ENCODE measurements at places on chromosomes 2 and 18.

DNA sequence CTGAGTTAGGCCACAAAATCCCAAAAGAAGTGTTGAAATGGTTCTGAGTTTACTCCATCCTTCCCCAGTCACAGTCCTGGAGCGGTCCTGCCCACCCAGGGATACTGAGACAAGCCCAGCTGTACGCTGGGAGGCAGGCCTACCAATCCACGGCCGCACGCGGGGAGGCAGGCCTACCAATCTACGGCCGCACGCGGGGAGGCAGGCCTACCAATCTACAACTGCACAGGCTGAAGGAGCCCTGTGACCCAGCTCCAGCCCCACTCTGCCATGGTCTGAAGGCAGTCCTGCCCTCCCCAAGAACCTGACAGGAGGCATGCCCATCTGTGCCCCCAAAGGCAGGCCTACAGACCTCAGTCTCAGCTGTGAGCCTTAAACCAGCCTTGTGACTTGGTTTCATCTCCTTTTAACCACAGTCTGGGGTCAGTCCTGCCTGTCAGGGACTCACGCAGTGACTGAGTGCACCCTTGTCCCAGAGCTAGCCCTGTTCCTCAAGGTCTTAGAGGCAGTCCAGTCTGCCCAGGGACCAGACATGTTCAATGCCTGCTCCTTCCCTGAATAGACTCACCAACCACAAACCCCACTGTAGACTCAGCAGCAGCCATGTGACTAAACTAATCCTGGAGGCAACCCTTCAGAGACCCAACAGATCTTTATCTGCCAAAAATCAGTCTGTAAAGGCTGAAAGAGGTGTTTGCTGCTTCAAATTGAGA, 36.8 kb downstream of the GPC1 start:
- no peak for DNase-seq

GRCh38 chr2:17878281-17879136, at the start of gene KCNS3:
Gene KCNS3, plus strand, starts transcription at chr2:17878667. Its CDS starts 52,342 bp downstream, at chr2:17931009.
- DNase-seq: no peak

DNA sequence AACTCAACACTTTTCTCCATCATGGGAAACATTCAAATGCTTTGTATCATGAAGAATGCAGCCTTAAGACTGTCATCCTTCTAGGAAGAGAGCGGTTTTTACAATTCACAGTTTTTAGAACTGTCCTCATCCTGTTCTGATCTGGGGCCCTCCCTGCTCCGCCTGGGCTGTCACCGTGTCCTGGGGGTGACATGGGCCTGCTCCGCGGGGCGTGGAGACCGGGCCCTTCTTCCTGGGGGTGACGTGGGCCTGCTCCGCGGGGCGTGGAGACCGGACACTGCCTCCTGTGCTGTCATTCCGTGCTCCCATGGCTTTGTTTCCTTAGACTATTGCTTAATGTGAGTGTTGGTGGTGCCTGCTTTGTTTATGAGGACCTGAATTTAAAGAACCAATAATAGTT, 122.8 kb downstream of the TMEM18 start:
- DNase-seq: no peak

DNA sequence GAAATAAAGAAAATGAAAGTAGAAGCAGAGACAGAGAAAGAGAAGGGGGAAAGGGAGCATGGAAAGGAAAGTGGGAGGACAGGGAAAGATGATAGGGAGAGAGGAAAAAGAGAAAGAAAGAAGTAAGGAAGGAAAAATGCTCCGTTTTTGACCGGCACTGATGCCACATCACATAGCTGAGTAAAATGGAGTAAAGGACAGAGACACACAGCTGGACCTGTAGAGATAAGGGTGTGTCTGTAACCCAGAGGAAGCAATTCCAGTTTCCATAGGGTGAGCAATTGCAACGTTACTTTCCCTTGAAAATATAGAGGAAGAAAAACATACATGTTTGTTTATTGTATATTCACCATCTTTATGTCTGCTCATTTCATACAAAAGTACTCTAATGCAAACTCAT, 1866.9 kb upstream of the PIK3C3 start:
- DNase-seq: no peak

DNA sequence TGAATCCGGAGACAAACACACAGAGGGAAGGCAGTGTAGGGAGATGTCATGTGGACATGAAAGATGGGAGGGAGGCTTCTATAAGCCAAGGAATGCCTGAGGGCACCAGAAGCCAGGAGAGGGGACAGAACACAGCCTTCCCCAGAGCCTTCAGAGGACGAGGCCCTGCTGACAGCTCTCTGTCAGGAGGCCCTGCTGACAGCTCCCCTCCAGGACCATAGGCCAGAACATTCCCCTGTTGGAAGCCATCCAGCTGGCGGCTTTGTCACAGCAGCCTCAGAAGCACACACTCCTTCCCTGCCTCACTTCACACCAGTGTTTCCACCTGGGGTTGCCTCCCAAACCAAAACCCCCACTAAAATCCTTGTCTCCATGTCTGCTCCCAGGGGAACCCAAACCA, 171.3 kb upstream of the ID2 start:
- no peak for DNase-seq

DNA sequence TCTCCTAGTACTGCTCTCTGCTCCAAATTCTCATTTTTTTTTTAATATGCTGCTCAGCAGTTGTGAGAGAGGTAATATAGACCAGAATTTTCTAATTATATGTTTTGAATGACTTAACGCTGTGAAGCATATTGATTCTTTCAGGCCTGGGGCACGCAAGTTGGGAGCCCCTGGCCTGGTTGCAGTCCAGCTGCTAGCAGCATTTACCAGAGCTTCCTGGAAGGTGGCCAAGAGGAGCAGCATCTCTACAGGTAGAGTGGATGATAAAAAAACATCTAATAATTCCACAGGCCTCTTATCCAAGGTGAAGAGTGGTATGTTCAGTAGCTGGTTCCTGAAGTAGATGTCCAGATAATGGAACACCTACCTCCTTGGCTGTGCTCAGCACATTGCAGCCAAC, 7.3 kb upstream of the UGP2 start:
- DNase-seq: no peak

GRCh38 chr2:15293262-15293937, 267.7 kb downstream of the NBAS start:
- DNase-seq: no peak

DNA sequence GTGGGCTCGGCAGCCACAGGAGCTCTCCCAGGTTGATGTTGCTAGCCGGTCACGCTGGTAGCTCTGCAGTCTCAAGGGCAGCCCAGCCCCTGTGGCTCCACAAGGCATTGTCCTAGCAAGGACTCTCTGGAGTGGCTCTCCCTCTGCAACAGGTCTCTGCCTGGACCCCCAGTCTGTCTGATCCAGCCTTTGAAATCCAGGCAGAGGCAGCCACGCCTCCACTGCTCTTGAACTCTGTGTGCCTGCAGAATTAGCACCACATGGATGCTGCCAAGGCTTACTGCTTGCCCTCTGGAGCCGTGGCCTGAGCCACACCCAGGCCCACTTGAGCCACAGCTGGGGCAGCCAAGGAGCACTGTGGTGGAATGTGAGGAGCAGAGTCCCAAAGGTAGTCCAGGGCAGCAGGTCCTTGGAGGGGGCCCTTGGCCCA, 43.0 kb upstream of the FAHD2A start:
- no peak for DNase-seq

DNA sequence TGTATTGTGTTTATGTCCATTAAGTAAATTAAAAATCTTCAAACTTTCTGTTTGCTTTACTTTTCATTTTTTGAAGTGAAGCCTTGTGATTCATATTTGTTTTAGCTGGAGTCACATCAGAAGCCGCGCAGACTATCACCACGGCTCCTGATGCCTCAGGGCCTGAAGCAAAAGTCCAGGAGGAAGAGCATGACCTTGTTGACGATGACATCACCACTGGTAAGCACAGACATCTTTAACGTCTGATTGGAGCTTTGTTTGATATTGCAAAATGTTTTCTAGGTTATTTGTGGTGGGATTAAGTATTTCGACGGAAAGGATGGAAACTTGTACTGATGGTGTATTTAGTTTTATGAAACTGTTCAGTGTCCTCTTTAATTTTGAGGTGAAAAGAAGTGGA, 164.8 kb downstream of the WDR7 start:
- no peak for DNase-seq

GRCh38 chr2:206766057-206766930, 888 bp downstream of the FASTKD2 start:
- DNase-seq: no peak

- DNase-seq: peak; percentile 59
These were observed 866 bp upstream of the SF3B6 start for GRCh38 chr2:24076849-24077534.

DNA sequence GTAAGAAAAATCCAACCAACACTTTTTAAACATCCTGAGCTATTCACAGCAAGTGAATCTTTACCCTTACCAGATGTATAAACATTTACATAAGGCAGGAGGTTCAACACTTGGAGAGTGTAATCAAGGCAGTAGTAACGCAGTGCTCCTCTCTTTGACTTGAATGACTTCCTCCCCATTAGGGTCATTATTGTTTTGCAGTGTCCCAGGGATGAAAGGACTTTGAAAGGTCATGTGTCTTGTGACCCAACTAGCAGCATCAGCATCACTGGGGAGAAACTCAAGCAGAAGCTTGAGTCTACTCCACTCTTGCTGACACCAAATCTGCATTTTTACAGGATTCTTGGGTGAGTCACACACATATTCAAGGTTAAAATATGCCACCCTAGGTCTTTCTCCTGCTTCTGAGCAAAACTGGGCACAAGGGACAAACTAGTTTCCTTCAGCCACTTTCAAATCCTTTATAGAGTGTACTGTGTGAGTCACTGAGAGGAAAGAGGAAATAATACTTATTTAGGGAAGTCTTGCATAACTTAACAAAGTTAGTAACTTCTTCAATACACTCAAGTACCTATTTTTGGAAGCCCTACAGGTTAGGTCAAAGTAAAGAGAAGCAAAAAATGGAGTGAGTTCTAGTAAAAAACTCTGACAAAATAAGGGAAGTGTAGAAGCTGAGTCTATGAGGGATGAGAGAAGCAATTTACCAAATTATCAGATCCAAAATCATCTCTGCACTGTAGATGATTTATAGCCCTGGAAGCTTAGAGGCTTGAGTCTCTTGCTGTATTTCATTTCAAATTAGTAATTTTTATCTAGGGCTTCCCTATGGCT, 51.0 kb upstream of the EML4 start:
- DNase-seq: peak; percentile 97

GRCh38 chr18:34001376-34001775, 223.3 kb downstream of the NOL4 start:
- no peak for DNase-seq

DNA sequence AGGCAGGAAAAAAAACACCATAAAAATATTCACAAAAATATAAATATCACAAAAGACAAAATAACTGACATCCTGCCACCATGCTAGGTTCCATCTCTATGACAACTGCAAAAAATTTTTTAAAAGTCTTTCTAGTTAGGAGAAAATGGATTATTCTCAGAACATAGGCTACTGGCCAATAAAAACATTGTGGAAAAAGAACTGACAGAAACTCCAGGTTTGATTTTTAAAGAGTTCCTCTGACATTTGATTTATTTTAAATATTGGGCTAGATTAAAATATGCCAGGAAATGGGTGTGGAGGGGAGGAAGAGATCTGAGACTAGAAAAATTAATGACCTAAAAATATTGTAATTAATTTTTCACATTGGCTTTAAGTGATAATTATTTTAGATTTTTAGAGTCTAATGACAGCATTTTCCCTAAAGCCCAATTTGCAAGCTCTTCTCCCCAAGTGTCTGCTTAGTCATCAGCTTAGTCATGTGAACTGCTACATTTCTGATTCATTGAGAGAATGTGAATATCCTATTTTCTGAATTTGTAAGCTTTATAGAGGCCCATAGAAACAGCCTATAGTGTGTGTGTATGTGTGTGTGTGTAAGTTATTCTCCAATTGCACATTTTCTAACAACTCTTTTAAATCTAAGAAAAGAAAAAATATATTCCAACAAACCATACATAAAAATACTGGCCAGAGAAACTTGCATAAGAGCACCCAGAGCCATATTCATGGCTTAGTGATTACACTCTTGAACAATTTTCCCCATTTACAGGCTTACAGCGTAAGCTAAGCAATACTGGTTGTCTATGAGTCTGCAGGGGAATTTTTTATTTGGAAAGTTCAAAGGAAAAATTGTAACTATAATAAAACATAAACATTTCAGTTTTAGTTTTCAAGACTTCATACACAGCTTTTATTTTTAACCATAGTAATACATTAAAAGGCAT, 48.4 kb downstream of the TMEFF2 start:
- peak; percentile 44 for DNase-seq

- no peak for DNase-seq
These were observed 4.3 kb downstream of the GAD1 start for GRCh38 chr2:170820757-170821530.

GRCh38 chr2:121710470-121711170, 26.1 kb downstream of the NIFK start:
- DNase-seq: no peak

GRCh38 chr2:46239847-46240181, 57.4 kb upstream of the EPAS1 start:
- no peak for DNase-seq

GRCh38 chr2:189521699-189522434, 58.7 kb downstream of the SLC40A1 start:
- no peak for DNase-seq

GRCh38 chr2:105929516-105929915, 184.8 kb downstream of the NCK2 start:
- no peak for DNase-seq

- DNase-seq: peak; percentile 74
These were observed 6.1 kb upstream of the SERPINB8 start for GRCh38 chr18:63963615-63964256.

DNA sequence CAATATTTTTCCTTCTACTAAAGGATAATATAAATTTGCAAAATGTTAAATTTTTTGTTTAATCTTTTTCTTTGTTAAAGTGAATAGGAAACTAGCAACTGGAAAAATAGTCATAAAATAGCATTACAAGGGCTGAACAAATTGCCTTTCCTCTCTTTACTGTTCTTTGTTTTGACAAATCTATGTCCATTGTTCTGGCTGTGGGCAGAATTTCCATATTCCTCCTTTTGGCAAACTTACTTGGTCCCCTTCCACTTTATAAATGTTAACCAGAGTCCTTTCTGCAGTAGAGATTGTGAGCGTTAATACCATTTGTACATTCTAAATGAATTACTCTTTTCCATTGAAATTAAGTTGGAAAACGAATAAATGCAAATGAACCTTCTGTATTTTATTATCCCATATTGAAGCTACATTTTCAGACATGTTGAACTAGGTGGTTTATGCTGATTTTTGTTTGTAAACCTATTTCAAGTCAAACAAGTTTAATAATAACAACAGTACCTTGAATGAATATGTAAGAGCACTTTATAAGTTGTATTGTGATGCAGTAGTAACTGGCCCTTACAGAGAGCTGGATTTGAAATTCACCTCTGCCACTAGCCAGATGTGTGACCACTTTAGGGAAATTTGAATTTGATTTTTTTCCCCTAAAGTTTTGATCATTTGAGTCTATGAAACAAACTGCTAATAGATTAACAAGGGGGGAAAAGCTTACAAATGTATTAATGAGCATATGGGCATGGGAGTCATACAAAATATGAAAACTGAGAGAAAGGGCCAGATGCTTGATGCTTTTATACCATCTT, 3.3 kb downstream of the RNF125 start:
- DNase-seq: no peak

DNA sequence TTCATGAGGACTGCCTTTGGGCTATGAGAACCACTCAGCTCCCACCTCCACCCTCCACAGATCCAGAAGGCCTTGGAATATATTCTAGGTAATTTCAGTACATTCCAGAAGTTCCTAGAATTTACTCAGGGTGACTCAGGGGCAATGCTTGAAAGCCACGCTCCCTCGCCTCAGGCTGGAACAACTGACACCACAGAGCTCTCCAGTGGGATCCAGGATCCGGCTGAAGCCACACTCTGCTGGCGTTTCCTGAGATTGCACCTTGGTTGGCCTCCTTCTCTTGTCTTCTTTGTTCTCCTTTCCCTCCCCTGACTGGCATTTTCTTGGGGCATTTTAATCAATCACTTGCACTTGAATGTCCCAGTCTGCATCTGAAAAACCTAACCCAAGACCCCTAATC, 92.6 kb upstream of the KCNE4 start:
- DNase-seq: no peak
